SK-N-SH (cell line): ENCODE measurements at places on chromosomes 6 and 20.

DNA sequence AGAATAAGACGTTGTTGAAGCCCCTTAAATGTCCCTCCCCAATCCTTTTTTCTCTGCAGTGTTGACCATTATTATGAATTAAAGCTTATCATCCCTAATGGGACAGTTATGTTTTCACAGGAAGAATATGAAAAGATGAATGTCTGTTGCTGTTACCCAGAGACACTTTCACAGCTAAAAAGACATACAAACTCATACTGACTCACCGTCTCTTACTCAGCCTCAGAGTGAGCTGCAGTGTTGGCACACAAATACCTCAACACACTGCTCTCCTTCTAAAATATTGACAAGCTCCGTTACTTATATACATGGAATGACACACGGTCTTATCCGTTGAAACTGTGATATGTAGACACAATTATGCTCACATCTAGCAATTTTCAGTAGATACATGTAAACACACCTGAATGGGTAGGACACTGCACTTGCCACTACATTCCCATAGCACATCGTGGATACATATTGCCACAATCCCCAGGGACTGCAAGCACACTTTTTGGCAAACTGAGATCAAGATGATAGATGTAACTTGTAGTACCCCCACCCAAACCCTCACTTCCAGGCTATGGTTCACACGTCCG lies 9.6 kb upstream of the SAPCD1 start:
- no peak for DNase-seq

- no peak for DNase-seq
Observed at GRCh38 chr6:158290040-158290439, 22.2 kb upstream of the TULP4 start.

GRCh38 chr6:130779658-130780033 lies 47.6 kb upstream of the SMLR1 start:
- no peak for DNase-seq

GRCh38 chr6:139062932-139063646 lies 34.5 kb downstream of the ABRACL start:
- DNase-seq, result no peak

- DNase-seq, result no peak
Observed at GRCh38 chr6:4105980-4106536, 27.1 kb upstream of the FAM217A start.

- DNase-seq, result no peak
Observed at GRCh38 chr20:10007747-10008146, 27.0 kb upstream of the ANKEF1 start.

- DNase-seq, result no peak
Observed at GRCh38 chr6:73671911-73672685, 18.3 kb upstream of the SLC17A5 start.

DNA sequence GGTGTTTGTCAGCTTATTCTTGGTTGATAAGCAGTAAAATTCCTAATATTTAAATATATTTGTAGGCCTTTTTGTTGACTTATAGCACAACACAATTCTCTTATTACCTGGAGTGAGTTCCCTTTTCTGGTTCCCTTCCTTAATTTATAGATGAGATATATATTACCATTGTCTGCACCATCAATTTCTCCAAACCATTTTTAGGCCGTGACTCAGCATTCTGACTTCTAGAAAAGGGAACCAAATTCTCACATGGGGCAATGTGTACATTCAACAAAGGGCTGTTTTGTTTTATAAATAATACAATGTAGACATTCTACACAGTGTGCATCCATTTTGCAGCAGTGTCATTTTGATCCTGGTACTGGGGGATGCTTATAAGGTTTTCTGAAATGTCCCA lies 52.8 kb downstream of the NCOA7 start:
- no peak for DNase-seq

DNA sequence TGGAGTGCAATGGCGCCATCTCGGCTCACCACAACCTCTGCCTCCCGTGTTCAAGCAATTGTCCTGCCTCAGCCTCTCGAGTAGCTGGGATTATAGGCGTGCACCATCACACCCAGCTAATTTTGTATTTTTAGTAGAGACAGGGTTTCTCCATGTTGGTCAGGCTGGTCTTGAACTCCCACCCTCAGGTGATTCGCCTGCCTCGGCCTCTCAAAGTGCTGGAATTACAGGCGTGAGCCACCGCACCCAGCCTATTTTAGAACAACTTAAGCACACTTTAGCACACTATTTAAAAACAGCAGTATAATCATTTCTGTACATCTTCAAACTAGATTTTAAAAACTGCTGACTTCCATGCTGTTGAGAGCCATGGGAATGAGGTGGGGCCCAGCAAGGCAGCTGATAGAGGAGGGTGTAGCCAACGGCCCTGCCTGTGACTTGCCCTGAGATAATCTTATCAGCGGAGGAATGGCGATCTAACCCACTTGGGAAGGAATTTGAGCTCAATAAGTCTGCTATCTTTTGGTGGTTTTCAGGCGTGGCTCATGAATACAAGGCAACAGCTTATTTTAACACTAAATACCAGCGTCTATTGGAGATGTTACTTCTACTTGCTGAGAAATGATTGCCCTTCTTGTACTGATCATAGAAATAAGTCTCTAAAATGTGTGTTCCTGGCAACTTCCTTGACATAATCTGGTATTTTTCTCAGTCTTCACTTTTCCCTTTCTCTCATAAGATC lies 12.1 kb downstream of the ZDHHC14 start:
- no peak for DNase-seq

GRCh38 chr6:8157839-8158238 lies 55.5 kb upstream of the EEF1E1 start:
- DNase-seq, result no peak

GRCh38 chr6:73984571-73985210 lies 288.7 kb downstream of the CD109 start:
- no peak for DNase-seq
